Fibroblast of skin of back (primary cell): ENCODE measurements at places on chromosomes 5 and 9.
A peak's percentile ranks its signal among the peaks of the same experiment; 100 is the strongest.

GRCh38 chr5:79975422-79975821 is 15.6 kb downstream of the MTX3 start:
- no peak for DNase-seq

GRCh38 chr9:114437401-114437893 is 49.7 kb upstream of the AKNA start:
- DNase-seq, result no peak

GRCh38 chr5:32936329-32936728 is 225.2 kb downstream of the NPR3 start:
- DNase-seq, result no peak

DNA sequence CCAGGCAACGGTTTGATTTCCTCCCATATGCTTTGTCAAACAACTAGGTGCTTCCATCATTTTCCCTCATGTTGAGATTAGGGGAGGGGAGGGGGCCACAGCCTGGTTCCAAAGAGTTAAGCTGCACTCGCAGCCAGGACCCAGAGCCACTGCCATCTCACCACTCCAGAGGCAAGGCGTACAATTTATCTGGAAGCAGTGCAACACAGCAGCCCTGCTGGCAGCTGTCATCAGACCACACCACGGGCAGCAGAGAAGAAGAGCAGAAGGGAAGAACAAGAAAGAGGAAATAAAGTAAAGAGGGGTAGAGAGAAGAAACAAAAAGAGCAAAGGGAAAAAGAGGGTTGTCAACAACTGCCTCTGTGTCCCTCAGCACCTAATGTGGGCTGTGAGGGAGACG is 38.9 kb downstream of the MED27 start:
- no peak for DNase-seq

GRCh38 chr5:37814699-37815098 is 25.1 kb downstream of the GDNF start:
- peak; percentile 69 for DNase-seq

- DNase-seq, result no peak
Measured at GRCh38 chr9:120526534-120526933, 53.4 kb downstream of the CDK5RAP2 start.

DNA sequence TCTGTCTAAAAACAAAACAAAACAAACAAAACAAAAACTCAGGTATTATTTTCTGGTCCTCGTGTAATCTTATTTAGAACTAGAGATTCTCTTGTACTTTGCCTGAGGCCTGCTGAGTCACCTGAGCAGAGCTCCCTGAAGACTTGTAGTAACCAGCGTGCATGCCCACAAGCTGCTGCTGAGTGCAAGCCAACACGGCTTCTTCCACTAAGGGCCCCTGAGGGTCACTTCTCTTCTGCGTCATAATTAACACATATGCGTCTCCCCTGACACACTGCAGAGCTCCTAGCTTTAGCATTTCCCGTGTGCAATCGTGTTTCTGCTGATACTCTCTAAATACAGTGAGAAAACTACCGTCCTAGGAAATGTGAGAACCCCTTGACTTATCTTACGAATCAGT is 10.9 kb upstream of the NDFIP1 start:
- no peak for DNase-seq

- no peak for DNase-seq
Measured at GRCh38 chr5:34523387-34523726, 132.8 kb upstream of the RAI14 start.

DNA sequence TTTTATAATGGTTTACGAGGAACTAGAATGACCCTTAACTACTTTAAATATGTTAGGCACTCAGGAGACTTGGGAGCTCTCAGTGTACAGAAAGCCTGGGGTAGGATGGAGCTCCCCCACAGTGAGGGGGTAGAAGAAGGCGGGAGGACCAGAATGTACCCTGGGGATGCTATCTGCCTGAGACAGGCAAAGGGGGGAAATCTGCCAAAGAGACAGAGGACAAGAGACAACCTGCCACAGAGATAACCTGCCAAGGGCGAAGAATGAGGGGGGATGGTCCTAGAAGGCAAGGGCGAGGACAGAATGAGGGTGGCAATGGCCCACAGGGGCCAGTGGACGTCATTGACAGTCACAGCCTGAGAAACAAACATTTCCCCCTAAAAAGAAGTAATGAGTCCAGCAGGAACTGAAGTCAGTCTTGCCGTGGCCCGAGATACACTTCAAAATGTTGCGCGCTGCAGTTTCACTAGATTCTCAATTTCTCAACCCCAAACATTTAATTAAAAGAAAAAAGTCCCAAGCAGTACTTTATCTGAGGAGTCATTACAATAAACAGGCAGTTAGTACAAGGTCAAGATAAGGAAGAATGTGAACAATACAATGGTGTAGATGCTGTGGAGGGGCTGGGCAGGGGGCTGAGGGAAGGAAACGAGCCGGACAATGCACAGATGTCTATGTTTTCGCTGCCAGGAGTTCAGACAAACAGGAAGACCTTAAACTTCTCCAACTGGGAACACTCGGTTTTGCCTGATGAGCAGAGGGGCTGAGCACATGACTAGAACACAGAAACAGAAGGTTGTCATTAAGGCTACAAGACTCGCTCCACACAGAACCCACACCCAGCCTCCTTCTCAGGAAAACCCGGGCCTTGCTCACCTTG is 125.0 kb downstream of the LHFPL2 start:
- no peak for DNase-seq

DNA sequence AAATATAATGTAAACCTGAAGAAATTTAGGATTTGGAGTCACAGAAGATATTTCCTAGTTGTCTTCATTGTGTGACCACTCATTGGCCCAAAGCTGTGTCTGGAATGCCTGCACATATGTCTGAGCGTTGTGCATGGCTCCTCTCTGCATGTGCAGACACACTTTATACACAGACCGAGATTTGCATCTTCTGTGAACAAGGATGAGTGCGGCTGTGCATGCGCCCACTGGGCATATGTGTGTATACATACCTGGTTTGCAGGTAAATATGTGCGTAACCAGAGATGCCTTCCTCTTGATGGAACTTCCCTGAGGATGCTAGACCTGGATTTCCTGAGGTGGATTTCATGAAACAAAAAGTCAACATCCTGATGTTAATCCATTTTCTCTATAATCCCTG is 19.1 kb downstream of the PHF2 start:
- no peak for DNase-seq

- DNase-seq, result no peak
Measured at GRCh38 chr9:24518545-24518944, 27.2 kb downstream of the IZUMO3 start.

DNA sequence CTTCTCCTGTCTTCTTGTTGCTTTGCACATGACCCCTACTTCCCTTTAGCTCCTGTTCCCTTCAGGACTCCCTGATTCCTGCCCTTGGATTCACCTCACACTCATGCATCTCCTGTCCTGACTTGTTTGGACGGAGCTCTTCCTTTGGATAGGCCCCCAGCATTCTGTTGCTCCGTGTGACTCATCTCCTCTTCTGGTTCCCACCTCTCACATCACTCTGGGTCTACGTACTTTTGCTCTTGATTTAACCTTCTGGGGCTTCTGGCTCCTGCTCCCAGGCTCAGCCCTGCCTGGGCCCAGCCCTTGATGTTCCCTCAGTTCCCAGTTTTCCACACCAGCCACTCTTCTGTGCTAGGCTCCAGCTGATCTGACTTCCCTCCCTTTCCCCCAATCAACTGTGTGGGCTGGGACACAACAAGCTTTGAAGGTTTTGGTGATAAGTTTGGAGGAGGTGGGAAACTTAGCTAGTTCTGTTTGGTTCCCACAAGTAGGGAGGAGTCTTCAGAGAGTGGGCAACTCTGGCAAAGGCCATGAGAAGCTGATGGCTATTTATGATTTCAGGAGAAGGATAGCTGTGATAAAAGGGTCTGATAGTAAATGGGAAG is 331.5 kb downstream of the ARHGEF28 start:
- DNase-seq, result no peak

GRCh38 chr5:83472213-83472507 is 616 bp downstream of the VCAN start:
- no peak for DNase-seq

GRCh38 chr5:69504036-69504435 is 11.4 kb downstream of the OCLN start:
- DNase-seq, result no peak

DNA sequence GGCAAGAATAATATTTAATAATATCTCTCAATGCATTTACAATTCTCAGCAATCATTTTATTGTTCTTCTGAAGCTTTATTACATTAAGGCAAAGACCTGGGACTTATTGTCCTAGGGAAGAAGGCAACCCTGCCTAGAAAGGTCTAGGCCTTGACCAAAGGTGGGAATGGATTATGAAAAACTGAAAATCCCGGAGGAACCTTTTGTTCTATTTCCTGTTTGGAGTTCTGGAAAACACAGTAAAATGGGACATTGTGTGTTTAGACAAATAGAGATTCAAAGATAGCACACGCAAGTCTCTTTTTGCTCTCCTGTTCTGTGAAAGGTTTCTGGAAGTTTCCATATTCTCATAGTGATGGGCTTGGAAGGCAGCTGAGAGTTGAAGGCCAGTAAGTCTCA is 31.1 kb downstream of the BAAT start:
- no peak for DNase-seq

GRCh38 chr5:84685121-84685894 is 300.6 kb upstream of the EDIL3 start:
- no peak for DNase-seq

DNA sequence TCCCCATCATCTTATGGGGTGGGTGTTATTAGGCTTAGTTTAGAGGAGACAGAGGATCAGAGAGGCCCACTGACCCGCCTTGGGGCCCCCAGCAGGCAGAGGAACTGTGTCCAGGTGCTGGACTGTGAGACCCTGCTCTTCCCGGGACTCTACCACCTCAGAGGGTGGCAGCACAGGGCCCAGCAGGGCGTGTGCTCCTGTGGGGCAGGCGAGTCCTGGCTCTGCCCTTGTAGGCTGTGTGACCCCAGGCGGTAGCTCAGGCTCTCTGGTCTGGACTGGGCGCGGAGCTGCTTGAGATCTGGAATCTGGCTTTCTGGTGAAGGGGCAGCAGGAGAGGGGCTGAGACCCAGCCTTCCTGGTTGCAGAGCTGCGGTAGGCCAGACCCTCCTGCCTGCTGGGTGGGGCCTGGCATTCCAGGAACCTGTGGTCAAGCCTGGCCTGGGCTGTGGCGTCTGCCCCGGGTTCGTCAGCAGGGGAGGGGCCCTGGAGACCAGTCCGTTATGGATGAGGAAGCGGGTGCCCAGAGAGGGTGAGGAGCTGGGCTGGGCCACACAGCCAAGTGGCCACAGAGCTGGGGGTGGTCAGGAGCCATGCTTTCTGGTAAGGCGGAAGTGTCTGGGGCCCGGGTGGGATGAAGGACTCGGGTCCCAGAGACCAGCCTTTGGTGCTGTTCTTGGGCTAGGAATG is 46.5 kb downstream of the RXRA start:
- peak; percentile 19 for DNase-seq

- DNase-seq, result peak; percentile 77
Measured at GRCh38 chr5:133868946-133869518, 99.4 kb downstream of the C5orf15 start.

GRCh38 chr9:117126871-117127270 is 288.0 kb downstream of the ASTN2 start:
- DNase-seq, result no peak

DNA sequence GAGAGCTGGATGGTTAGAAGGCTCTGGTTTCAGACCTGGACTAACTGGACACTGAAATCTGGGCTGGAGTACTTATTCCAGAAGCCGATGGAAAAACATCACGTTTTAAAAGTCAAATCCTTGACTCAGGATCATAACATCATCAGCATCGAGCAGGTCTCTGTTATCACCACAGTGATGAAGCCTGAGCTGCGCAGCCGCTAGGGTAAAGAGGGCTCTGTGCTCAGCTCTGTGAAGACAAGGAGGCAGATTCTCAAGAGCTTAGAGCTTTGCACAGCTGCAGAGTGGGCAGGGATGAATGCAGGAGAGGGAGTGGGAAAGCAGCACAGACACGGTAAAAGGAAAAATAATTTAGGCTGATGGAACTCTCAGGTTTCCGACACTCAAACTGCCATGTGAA is 208.8 kb upstream of the TAS2R1 start:
- no peak for DNase-seq

GRCh38 chr9:28616310-28616709 is 1043.0 kb upstream of the C9orf72 start:
- DNase-seq, result no peak

DNA sequence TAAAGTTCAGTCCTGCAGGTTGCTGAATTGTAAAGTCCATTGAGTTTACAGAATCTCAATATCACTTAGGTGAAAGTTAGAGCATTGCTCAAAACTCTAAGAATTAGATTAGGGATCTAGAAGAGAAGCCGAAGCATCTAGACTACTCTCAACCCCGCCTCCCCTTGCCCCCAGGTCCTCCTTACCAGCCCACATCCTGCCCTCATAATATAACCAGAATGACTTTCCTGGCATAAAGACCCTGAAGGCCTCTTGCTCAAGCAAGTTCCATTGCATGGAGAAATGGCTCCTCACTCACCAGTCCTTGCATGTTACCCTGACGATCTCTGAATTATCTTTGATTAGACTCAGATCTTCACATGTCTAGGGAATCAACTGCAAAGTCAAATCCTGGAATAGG is 78.8 kb downstream of the SPATA31C2 start:
- no peak for DNase-seq
